GM06990 (cell line): ENCODE measurements at places on chromosomes 3 and 15.

DNA sequence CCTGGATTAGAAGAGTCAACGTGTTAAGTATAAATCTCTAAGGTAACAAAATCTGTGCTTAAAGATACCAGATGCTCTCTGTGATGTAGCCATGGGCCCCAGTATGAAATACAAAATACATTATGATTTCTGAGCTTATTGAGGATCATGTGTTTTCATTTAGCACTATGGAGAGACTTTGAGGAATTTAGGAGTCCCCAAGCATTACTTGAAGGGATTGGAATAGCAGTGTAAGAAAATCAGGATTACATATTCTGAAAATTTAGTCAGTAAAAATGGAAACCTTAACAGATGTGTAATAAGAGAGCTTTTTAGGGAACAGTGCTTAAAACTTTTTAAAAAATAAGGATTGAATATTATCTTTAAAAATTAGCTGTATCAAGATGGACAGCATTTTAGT is 35.5 kb downstream of the ECT2 start:
- no peak for DNase-seq

DNA sequence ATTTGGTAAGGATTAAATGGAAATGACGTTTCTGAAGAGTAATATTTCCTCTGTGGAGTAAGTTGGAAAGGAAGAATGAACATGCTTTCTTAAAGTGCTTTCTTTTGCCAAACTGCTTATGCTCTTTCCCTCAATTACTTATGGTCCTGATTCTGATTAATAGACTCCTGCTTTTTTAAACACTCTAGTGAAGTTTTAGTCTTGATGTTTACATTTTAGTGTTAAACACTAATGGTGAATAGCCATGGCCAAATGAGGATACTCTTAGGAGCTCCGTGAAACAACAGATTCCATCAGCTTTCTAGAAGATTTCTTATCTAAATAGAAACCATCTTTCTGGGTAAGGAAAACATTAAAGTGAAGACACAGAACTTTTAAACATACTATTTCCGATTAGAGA is 117.6 kb downstream of the P3H2 start:
- no peak for DNase-seq

DNA sequence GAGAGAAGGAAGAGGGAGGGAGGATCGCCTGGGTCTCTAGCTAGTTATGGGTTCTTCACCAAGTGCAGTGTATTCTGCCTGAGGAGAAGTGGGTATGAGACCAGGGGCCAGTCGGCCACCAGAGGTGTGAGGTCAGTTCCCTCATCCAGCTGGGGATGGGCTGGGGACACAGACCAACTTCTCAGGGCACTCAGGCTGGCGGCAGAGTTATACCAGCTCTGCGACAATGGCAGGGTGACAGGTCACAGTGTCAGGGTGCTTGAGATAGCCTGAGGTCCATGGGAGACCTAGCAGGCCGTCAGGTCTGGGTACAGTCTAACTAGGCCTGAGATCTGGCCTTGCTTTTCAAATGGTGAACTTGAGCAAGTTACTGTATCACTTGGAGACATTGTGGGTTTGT is 31.4 kb upstream of the PLXNA1 start:
- DNase-seq = no peak

GRCh38 chr3:171842864-171843518 is at the start of gene TMEM212:
Gene TMEM212 (plus strand): TSS chr3:171843349. CDS start chr3:171843384, 35 bp downstream.
- DNase-seq = no peak

DNA sequence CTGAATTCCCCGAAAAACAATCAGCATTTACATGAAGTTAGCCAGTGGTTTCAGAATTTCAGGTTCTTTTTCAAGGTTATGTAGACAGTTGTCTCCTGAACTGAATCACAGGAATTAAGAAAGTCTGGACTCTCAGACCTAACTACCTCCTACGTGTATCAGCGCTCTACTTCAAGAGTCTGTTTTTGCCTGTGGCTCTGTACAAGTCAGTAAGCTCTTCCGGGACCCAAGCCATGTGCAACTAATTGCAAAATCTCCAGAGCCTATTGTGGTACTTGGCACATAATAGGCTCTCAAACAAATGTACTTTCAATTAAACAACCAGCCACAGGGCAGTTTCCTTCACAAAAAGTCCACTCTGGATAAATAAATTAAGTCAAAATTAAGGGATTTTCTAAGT is 414.2 kb downstream of the PDCD6IP start:
- DNase-seq = no peak

- DNase-seq = no peak
Observed at GRCh38 chr15:25054329-25054728, 99.5 kb downstream of the SNRPN start.

DNA sequence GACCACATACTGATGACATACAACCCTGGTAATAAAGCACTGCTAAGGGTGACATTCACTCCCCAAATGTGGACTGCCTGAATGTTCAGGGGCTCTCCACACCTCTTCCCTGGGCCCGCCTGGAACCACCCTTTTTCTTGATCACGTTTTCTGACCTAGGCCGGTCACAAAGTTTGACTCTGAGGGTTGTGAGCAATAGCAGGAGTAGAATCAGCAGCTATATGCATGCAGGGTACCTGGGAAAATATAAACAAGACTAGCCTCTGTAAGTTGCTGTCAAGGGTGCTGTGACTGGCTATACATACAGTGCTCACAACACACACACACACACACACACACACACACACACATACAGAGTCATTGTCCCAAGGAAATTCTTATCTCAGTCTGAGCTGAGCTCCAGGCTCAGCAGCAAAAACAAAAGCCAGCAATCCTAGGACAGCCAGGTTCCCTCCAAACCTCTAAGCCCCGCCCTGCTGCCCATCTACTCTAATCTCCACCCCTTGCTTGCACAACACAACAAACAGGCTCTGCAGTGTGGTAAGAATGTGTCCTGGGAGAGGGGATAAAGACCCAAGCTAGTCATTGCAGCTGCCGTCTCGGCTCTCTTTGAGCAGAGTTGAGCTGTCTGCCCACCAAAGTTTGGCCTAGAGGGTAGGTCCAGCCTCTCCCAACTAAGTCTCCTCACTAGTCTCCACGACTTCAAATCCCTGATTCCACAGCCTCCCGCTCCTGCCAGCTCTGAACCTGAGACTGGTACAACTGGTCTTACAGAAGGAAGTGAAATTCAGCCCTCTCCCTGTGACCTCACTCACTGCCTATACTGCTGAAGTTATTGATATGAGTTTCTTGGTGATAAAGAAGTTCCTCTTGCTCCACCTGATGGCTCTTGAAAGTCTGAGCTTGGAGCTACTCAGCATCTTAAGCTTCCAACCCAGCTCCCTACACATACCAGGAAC is 2.2 kb downstream of the BMF start:
- DNase-seq = peak; percentile 73

- DNase-seq = no peak
Observed at GRCh38 chr3:46632792-46633191, 20.5 kb downstream of the FAM240A start.

- DNase-seq = no peak
Observed at GRCh38 chr3:52730681-52731080, 24.8 kb downstream of the SPCS1 start.

DNA sequence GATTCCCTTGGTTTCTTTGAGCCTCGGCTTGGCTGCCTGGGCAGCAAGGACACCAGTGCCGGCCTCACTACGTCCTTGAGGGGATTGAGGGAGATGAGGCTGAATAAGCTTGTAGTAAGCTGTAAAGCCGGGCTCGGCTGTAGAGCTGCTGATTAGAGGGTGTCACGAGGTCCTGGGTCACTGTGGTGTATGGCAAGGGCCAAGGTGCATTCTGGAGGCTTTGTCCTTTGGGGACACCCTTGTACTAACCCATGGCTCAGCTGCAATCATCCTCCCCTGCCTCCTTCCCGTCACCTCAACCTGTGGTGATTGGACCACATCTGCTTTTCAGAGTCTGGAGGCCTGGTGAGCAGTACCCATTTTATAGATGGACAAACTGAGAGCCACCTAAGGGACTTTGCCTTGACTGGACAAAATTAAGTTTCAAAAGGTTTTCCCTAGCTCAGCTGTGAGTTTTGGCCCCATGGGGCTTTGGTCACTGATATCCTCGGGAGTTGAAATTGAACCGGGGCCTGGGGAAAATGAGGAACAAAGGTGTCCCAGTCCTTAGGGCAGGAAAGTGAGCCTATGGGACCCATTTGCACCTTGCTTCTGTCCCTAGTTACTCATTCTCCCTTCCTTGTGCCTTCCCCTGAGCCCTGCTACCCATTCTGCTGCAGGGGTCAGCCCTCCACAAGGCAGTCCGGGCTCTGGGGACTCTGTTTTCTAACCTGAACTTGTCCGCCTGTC is 2.4 kb downstream of the SLC6A6 start:
- DNase-seq = no peak

GRCh38 chr15:49645941-49646340 is 25.1 kb downstream of the DTWD1 start:
- no peak for DNase-seq

DNA sequence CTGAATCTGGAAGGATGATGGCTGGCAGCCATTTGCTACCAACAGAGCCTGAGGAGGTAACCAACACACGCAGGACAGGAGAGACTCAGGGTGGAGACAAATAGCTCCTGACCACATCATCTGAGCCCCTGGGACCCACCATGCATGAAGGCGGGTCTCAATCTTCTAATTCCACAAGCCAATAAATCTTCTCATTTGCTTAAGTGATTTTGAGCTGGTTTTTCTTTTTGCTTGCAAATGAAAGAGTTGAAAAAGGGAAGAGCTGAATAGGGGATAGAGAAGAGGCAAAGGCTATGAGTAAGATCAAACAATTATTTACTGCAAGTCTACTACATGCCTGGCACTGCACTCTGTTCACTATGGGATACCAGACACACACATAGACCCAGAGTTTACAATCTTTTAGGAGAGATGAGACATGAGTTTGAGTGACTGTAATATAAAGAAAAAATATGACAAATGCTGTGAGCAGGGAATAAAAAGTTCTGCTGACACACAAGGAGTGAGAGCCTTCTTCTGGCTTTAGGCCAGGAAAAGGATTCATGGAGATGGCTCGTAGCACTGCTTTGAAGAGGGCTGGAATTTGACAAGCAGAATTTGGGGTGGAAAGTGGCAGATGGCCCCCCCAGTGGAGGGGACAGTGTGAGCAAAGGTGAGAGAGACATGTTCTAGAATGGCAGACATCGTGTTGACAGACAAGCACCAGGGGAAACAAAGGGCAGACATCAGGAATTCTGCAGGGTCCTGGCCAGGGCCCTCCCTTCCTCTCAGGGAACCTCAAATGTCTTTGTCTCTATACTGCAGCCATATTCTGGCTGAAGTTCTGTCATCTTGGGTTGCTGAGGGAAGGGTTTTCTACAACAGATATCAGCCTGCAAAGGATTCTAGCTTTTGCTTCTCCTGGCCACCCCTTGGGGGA is 69.8 kb upstream of the WNT5A start:
- no peak for DNase-seq

- no peak for DNase-seq
Observed at GRCh38 chr15:77554306-77555080, 78.2 kb downstream of the LINGO1 start.

DNA sequence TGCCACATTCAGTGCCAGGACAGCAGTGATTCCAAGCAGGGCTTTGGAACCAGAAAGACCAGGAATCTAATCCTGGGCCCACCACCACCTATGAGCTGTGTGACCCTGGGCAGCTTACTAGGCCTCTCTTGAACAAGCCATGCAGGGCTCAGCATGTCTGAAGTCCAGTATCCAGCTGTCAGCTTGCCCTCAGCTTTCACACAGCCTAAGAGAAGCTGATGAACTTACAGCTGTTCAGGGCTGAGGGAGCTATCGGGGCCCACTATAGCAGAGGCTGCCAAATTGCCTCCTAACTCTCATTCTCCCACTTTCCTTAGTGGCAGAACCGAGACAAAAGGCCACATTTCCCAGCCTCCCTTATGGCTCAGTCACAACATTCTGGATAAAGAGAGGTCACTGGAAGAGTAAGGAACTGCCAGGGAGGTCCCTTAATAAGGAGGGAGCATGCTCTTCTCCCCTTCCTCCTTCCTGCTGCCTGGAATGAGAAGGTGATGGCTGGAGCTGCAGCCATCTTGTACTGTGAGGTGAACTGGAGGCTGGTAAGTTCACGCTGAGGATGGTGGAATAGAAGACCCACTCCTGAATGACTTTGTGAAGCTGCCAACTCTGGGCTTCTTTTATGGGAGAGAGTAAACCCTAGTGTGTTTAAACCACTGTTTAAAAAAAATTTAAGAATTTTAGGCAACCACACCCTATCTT is 34.5 kb downstream of the FEM1B start:
- DNase-seq = no peak

- no peak for DNase-seq
Observed at GRCh38 chr3:34011171-34012101, 213.0 kb downstream of the PDCD6IP start.

GRCh38 chr3:189516039-189516438 is 115.2 kb upstream of the TP63 start:
- DNase-seq = no peak

DNA sequence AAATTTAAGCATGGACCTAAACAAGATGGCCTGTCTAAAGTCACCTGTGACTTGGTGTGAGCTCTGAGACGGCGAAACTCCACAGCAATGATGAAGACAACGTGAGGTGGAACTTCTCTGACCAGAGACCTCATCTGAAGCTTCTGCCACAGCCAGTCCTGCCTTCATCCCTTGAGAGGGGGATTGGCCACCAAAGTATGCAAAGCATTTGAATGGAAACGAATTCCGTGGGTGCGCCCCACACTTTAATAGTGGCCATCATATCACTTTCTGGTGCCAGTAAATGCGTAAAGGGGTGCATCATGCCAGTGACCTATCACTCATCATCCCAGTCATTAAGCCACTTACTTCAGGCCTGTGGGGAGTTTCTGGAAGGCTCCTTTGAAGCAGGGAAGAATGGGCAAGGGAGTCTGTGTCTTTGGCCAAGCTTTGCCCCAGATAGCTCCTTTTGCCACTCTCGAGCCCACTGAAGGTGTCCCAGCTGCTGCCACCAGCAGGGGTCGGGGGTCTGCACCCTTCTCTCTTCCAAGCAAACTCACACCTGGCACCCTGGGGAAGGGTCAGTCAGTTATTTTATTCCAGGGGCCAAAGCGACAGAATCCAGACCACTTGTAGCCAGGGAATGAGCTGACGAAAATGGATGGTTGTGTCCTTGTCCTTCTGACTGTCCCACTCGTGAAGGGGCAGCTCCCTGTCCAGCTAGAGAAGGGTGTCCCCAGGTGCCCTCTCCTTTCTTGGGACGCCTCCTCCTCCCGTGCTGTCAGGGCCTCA is 17.7 kb downstream of the MUC20 start:
- DNase-seq = no peak

GRCh38 chr3:107589454-107589853 is 66.7 kb downstream of the BBX start:
- DNase-seq = no peak

GRCh38 chr3:150227839-150228238 is 180.3 kb upstream of the TSC22D2 start:
- peak; percentile 9 for DNase-seq

DNA sequence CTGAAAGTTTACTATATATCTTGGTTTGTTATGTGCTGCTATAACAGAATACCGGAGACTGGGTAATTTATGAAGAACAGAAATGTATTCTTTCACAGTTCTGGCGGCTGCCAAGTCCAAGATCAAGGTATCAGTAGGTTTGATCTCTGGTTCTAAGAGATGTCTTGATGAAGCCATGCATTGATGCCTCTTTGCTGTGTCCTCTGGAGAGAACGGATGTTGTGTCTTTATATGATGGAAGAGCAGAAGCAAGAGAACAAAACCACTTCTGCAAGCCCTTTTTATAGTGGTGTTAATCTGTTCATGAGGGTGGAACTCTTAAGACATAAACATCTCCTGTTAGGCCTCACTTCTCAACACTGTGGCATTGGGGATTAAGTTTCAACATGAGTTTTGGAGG is 62.7 kb downstream of the TCF12 start:
- no peak for DNase-seq
